ENCODE measurements at places on chromosomes 5 and 9. TPM values are rescaled to one million over a fixed set of nuclear protein-coding genes. Genes with fewer than 3 reads are reported as not detected.

GMCL2 gene
- not detected for total RNA-seq

GFPT2 gene
- total RNA-seq, result 0.37 TPM

FGF1 gene
- 0.05 TPM for total RNA-seq

CXCL14 gene
- 2.7 TPM for total RNA-seq

ZBTB6 gene
- total RNA-seq, result 7.1 TPM

ZDHHC12 gene
- 29.7 TPM for total RNA-seq

DNA sequence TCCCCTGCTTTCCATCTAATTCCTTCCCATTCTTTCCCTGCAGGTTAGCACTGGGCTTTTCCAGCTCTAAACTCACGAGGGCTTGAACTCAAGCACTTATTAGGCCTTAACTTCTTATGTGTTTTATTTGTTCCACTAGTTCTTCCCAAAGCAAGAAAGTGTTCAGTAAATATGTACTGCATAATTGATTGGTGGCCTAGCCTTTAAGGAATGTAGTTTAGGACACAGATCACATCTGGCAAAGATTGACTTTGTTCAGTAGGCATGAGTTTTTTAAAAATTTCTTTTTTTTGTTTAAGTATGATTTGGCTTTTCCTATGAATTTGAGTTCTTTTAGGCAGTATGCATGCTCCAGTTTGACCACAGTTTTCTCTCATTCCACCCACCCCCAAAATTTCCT lies 285.2 kb downstream of the NPR3 start:
- H3K27me3 ChIP-seq, result no peaks in the 10 kb centered on the region
- no peak for DNase-seq
- H3K4me1 ChIP-seq, result no peaks in the 10 kb centered on the region
- H3K4me3 ChIP-seq, result no peak overlapping the region

DNA sequence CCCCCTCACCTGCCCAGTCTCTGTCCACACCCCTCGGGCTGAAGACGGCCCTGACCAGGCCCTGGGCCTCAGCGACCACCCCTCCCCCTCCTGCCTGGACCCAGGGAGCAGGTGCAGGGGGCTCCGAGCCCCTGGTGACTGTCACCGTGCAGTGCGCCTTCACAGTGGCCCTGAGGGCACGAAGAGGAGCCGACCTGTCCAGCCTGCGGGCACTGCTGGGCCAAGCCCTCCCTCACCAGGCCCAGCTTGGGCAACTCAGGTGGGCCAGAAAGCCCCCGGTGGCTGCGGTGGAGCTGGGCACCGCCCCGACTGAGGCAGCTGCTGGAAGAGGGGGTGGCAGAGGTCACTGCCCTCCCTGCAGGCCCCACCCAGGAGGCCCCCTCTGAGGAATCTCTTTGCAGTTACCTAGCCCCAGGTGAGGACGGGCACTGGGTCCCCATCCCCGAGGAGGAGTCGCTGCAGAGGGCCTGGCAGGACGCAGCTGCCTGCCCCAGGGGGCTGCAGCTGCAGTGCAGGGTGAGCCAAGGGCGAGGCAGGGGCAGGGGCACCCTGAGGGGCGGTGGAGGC lies 7.7 kb downstream of the ENTPD8 start:
- H3K27ac ChIP-seq, result no peak overlapping the region
- H3K4me1 ChIP-seq, result peaks cover 4% of the 10 kb centered on the region
- no peaks in the 10 kb centered on the region for H3K27me3 ChIP-seq
- no peak for DNase-seq
- no peaks in the 10 kb centered on the region for H3K36me3 ChIP-seq
- H3K4me3 ChIP-seq, result no peak overlapping the region

GRCh38 chr5:95069021-95069420 lies 215.9 kb downstream of the MCTP1 start:
- H3K27ac ChIP-seq, result no peak overlapping the region
- H3K4me3 ChIP-seq, result no peak overlapping the region
- no peaks in the 10 kb centered on the region for H3K36me3 ChIP-seq
- DNase-seq, result no peak
- no peaks in the 10 kb centered on the region for H3K27me3 ChIP-seq
- H3K4me1 ChIP-seq, result no peaks in the 10 kb centered on the region

DNA sequence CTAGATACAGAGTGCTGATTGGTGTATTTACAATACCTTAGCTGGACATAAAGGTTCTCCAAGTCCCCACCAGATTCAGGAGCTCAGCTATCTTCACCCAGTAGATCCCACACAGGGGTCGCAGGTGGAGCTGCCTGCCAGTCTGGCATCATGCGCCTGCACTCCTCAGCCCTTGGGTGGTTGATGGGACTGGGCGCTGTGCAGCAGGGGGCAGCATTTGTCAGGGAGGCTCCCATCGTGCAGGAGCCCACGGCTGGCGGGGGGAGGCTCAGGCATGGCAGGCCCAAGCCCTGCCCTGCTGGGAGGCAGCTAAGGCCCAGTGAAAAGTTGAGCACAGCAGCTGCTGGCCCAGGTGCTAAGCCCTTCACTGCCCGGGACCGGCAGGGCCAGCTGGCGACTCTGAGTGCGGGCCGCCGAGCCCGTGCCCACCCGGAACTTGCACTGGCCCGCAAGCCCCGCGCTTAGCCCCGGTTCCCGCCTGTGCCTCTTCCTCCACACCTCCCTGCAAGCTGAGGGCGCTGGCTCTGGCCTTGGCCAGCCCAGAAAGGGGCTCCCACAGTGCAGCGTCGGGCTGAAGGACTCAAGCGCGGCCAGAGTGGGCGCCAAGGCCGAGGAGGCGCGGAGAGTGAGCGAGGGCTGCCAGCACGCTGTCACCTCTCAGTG lies 314.1 kb upstream of the ATP10B start:
- H3K27ac ChIP-seq, result no peak overlapping the region
- no peak for DNase-seq
- H3K4me3 ChIP-seq, result no peak overlapping the region

GRCh38 chr5:348726-349125 lies 27.2 kb downstream of the AHRR start:
- peaks cover 5% of the 10 kb centered on the region for H3K4me1 ChIP-seq
- no peak for DNase-seq
- no peak overlapping the region for H3K27ac ChIP-seq

- H3K4me1 ChIP-seq, result no peaks in the 10 kb centered on the region
- H3K27ac ChIP-seq, result no peak overlapping the region
- H3K4me3 ChIP-seq, result no peak overlapping the region
Observed at GRCh38 chr5:168110384-168110783, 181.1 kb upstream of the WWC1 start.

DNA sequence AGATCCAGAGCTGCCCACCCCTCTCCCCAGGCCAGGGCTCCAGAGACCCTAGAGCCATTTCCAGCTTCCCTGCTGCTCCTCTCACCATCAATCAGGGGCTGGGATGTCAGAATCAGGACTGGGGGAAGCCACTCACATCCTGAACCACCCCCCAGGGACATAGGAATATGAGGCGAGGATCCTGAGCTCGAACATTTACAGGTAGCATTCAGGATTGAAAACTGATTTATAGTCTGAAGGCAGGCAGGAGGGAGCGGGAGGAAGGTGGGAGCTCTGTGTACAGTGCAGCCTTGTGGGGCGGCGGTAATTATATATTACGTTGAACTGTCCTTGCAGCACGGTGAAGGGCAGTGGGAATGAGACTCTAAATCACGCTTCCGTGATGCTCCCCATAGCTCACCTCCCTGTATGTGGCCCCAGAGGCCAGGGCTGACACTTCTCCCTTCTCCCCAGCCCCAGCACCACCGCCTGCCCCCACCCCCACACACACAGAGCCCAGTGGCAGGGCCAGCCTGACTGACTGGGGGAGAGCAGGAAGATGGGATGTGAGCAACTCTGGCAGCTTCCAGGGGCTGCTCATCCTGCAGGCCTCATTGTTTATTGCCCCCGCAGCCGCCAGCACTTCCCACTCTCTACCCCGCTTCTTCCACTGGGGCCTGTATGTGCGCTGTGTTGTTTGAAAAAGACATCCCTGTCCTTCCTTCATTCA lies 76.0 kb upstream of the HSPA9 start:
- no peaks in the 10 kb centered on the region for H3K4me1 ChIP-seq
- no peak for DNase-seq
- no peak overlapping the region for H3K4me3 ChIP-seq
- no peaks in the 10 kb centered on the region for H3K27me3 ChIP-seq
- no peak overlapping the region for H3K27ac ChIP-seq

DNA sequence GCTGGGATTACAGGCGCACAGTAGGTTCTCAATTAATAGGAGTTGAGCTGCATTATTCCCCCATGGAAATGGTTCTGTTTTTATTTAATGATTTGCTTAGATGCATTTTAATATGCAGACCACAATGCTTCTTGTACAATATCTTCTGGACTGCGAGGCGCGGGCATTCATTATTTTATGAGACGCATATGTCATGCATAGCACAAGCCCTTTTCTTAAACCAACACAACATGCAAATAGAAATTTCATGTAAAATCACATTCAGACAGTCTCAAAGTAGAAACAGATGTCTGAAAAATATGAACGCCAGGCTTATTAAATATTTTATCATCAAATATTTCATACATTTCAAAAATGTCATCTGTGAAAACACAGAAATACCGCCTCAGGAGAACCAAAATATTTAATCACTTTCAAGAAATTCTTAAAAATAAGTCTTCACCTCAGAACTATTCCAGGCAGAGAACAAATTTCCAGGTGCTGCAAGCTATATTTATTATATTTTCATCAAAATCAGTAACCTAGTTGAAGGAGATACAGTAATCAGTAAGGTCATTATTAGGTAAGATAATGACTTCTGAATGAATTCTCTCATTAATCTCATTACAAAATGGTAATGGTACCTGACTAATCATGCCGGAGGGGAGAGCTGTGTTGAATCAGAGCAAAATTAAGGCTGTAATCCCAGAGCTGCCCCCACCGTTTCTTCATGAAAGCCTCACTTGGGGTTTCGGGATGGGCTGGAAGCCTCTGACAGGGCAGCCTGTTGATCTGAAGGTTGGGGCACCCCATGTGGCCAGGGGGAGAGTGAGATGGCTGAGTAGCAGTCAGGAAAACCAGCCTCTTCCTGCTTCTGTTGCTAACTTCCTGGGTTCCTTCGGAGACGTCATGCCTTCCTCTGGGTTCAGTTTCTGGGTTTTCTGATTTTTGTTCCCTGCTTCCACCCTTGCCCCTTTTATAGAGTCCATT lies 133.9 kb upstream of the ZNF618 start:
- H3K4me1 ChIP-seq, result no peaks in the 10 kb centered on the region
- no peaks in the 10 kb centered on the region for H3K36me3 ChIP-seq
- H3K4me3 ChIP-seq, result no peak overlapping the region
- H3K27me3 ChIP-seq, result no peaks in the 10 kb centered on the region

- H3K27me3 ChIP-seq, result no peaks in the 10 kb centered on the region
- peaks cover 4% of the 10 kb centered on the region for H3K4me1 ChIP-seq
- no peak overlapping the region for H3K4me3 ChIP-seq
Observed at GRCh38 chr5:33299621-33300208, 141.1 kb upstream of the TARS1 start.

DNA sequence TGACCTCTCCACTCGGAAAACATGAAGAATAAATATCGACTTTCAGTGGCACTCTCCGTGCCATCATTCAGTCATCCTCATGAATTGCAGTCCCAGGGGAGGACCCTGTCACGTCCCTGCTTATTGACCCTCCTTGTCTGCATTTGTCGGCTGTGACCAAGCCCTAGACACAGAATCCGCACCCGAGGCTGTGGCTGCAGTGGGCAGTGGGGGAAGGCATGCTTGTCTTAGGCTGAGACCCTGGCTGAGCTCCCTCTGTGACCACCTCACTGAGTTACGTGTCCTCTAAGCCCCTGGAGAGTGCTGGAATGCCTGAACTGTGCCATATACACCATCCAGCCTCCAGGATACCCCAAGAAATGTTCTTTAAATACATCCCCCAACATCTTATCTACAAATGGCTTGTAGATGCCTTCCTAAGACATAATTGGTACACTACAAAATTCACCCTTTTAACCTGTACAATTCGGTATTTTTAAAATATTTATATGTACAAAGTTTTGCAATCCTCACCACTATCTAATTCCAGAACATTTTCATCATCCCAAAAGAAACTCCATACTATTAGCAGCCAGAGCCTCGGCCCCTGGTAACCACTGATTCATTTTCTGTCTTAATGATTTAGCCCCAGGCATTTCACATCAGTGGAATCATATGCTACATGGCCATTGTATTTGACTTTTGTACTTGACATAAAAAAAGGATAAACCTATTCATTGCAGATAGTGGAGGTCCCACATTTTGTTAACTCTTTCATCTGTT lies 80.8 kb upstream of the ICE1 start:
- no peaks in the 10 kb centered on the region for H3K36me3 ChIP-seq
- no peaks in the 10 kb centered on the region for H3K4me1 ChIP-seq
- no peak overlapping the region for H3K4me3 ChIP-seq
- H3K27ac ChIP-seq, result no peak overlapping the region
- DNase-seq, result no peak

DNA sequence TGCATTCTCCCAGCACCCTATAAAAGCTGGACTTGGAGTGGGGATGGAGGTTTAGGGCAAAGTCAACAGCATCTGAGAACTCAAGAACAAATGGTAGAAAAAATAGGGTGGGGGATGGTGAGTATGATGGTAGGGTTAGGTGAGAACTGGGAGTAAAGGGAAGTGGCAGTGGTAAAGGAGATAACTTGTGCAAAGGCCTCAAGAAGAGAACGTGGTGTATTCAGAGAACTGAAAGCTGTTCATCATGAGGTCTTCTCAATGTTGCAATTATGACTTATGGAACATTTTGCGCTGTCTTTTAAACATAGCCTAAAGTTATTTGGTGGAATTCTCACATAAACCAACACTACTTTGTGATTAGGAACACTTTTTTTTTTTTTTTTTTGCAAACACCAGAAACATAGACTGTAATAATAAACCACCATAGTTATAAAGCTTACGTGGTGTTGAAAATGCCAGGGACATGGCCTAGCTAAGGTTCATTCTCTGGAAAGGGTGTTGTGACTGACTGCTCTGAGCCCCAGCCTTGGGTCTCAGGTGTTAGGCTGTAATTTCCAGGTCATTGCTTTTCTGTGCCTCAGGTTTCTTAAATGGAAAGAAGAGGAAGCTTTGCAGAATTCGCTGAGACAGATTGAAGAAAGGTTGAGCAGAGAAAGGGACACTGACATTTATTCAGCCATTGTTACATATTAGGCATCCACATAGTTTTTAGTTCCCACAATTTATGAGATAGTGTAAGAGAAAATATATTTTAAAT lies 19.2 kb upstream of the TXNDC8 start:
- no peak overlapping the region for H3K27ac ChIP-seq
- no peaks in the 10 kb centered on the region for H3K27me3 ChIP-seq
- H3K4me3 ChIP-seq, result no peak overlapping the region

GRCh38 chr9:75540185-75540584 lies 350.3 kb upstream of the PCSK5 start:
- no peak overlapping the region for H3K4me3 ChIP-seq
- H3K27me3 ChIP-seq, result no peaks in the 10 kb centered on the region
- no peaks in the 10 kb centered on the region for H3K4me1 ChIP-seq
- no peak for DNase-seq
- H3K36me3 ChIP-seq, result no peaks in the 10 kb centered on the region

DNA sequence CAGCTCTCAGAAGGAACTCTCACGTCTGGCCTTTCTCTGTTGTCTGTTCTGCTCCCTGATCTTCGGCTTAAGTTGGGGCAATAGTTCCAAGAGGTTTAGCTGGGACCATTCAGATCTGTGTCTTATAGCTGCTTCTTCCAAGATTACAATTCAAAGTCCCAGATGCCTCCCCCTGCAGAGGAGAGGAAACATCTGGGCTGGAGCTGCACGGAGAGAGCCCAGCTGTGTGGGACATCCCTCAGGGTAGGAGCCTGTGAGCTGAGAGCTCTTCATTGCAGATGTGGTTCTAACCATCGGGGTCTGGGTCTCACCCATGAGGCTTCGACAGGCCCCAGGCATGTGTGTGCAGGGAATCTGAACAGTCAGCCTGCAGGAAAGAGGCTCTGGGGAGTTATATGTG lies 9.0 kb upstream of the PHF19 start:
- H3K4me1 ChIP-seq, result no peaks in the 10 kb centered on the region
- DNase-seq, result no peak
- no peak overlapping the region for H3K4me3 ChIP-seq
- no peak overlapping the region for H3K27ac ChIP-seq
- H3K27me3 ChIP-seq, result no peaks in the 10 kb centered on the region
- H3K36me3 ChIP-seq, result no peaks in the 10 kb centered on the region

All from liver (tissue), 10 donors.